Astrocyte of the hippocampus (primary cell): ENCODE measurements at places on chromosomes 1 and 21.

- DNase-seq = peak; percentile 13
These were observed 668.7 kb downstream of the MRPL39 start for GRCh38 chr21:24938573-24938972.

- DNase-seq = no peak
These were observed 709.7 kb downstream of the PTPRU start for GRCh38 chr1:29946057-29946456.

DNA sequence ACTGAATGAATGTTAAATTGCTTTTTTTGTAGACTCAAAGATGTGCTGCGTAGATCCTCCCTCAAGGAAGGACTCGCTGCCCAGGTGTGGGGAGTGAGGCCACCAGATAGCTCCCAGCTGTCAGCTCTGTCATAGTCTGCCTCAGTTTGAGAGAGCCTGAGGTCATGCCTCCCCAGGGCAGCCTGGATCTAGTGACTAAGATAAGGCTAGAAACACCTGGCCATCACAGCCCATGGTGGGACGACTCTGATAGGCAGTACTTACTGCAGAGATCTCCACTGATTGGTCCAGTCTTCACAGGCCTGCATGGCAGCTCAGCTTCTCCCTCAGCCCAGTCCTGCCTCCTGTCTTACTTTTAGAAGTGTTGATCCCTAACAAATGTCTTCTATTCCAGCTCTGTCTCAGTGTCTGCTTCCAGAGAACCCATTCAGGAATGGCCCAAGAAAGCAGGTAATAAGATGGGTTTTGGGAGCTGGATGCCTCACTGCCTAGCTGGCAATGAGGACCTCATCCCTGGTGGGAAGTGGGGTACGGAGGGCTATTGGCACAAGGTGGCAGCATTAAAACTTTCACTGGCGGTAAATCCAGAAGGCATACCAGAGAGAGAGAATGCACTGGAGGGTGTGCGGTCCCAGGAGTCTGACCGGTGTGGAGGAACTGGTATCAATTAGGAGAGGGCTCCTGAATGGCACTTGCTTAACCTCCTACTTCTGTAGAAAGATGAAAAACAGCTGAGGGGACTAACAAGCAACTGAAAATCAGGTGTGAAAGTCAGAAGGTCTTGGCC lies 55.3 kb upstream of the GPR37L1 start:
- no peak for DNase-seq

DNA sequence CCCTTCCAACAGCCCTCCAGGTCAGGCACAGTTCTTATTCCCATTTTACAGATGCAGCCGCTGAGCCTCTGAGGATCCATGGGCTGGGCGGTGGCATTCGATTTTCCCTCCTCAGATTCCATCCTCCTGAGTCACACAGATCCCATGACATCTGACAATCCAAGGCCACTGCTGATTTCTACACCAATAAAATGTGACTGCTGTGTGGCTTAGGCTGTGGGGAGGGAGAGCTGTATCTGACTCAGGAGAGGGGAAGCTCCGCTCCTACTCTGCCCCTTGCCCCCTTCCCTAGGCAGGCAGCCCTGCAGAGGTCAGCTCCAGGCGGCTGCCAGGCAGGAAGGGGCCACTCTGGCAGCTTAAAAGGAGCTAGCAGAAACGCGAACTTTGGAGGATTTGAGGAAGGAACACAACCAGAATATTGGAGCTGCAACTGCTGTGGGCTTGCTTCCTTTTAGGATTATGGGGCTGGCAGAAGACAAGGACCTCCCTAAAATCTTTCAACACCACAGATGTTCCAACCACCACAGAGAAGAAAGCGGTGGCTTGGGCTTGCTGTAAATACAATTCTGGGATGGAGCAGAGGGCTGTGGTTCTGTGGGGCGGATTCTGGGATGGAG lies 50.0 kb downstream of the MRPL37 start:
- peak; percentile 72 for DNase-seq

DNA sequence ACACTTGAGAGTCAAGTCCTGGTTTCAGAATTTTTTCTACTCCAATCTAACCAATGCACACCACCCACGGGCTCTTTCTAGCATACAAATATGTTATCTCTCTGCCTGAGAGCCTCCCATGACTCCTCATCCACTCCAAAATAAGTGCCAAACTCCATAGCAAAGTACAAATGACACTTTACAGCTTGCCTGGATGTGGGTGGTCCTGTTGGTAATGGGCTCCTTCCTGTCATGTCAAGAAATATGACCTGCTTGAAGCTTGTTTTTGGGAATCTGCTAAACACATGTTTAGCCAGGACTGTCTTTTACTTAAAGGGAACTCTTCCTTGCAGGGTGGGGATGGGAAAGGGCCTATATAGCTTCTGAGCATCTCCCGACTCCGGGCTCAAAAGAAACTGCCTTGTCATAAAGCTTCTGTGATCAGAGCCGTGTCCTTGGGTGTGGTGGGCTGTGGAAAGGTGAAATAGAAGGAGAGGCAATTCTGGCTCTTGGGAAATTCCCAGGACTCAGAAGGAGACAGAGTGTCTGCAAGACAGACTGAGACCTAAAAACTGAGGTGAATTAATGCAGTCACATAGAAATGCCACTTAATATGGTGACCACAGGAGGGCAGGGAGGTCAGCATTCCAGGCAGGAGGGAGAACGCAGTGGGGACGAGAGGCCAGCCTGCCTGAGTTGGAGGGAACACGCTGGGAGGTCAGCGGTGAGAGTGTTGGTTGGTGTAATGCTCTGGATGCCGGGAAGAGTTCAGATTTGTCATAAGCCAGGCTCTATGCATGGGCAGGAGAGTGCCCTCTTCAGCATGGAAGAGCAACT lies 6.1 kb upstream of the IGFN1 start:
- DNase-seq = peak; percentile 82

- no peak for DNase-seq
These were observed 22.4 kb downstream of the SMYD2 start for GRCh38 chr1:214303141-214303930.

DNA sequence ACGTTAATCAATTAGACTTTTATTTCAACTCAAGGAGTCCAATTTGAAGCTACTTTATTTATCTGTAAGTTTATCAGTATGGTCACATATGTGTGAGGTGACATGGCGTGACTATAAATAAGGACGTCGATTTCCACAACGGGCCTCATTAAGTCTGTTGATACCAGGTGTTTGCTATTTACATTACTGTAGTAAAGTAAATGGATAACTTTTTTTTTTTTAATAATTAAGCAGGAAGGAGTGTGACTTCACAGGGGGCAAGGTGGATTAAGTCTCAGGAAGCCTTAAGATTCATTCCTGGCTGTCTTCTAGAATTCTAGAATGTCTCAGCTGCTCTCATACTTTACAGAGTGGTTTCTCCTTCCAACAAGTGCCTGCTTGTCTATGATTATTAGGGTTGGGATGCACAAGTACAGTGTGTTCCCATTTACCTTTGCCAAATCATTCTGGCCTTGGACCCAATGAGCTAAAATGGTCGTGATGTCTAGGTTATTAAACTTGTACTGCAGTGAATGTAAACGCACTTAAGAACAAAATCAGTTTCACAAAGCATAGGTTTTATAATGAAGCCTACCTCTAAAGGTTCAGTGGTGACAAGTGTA lies 15.5 kb downstream of the MAP3K7CL start:
- DNase-seq = no peak

GRCh38 chr1:28097100-28097472 lies 8.7 kb upstream of the EYA3 start:
- no peak for DNase-seq

GRCh38 chr21:15005391-15005790 lies 59.4 kb downstream of the NRIP1 start:
- DNase-seq = no peak

GRCh38 chr1:85570446-85571180 lies 9.9 kb upstream of the CCN1 start:
- no peak for DNase-seq

DNA sequence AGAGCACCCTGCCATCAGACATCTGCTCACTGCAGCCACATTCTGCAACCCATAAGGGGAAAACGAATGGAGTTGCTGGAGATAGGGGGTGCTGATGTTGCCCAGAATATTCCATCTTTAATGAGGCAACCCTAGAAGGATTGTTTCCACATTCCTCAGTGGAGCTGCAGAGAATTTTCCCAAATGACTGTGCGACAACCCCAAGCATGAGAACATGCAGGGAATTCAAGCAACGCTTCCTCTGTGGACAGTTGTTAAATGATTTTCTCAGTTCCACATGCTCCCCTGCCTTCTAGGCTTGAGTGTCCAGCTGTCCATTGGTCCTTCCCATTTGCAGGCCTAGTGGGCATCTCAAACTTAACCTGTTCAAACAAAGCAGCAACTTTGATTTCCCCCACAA lies 20.5 kb upstream of the UBL4B start:
- DNase-seq = no peak

DNA sequence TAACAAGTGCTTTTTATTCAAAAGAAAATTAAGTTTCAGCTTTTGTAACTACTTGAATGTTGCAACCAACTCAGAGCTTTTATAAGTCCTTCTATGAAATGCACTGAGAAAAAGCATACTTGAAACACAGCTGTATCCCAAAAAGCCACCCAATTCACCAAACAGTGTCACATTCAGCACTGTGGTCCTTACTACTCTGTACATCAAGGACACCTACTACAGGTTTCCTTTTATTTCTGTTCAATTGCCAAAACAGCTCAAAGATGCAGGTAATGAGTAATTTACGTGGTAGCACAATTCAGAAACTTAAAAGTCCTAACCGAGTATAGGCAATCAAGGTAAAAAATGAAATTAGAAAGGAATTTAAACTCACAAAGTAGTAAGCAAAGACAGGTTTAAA lies 2.5 kb downstream of the EIF4G3 start:
- no peak for DNase-seq

DNA sequence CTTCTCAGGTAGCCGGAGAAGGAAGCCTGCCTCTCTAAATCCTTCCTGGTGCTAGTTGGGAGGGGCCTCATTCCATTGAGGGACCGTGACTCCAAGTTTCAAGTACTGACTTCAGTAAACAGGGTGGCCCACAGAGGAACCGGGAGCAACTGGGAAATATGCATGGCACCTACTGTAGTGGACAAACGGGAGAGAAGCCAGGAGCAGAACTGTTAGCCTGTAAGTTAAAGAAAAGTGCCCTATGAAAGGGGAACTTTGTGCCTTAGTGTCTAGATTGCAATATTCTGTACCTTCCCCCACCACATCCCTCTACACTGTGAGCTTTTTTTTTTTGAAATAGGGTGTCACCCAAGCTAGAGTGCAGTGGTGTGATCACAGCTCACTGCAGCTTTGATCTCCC lies 33.2 kb upstream of the KANK4 start:
- no peak for DNase-seq

DNA sequence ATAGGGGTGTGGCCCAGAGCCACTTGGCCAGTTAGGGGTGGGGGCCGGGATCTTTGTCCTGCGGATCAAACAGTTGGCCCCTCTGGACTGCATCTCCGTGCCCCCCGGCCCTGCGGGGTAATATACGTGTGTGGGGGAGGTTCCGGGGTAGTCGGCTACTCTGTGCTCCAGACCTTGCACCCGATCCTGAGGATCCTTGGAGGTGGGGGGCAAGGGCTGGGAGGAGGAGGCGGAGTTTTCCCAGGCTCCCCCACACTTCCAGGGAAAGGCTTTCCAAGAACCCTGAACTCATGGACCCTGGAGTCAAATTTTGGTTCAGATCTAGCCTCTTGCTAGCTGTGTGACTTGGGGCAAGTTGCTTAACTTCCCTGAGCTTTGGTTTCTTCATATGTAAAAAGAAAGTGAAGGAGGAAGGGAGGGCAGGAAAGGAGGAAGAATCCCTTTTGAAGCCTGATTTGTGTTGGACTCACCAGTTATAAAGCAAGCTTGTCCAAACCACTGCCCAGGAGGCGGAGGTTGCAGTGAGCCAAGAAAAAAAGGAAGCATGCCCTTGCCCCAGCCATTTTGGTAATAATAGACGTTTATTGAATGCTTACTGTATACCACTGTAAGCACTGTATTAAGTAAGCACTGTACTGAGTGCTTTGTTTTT lies 686 bp downstream of the MIIP start:
- DNase-seq = peak; percentile 23
